Inflammatory macrophage treated with lipopolysaccharide for 4 hours (primary cell): ENCODE measurements at places on chromosomes 12 and 14.

- DNase-seq = peak; percentile 35
Measured at GRCh38 chr12:57085999-57086492, 2.9 kb upstream of the NAB2 start.

GRCh38 chr12:33383503-33383902 is 56.1 kb downstream of the SYT10 start:
- DNase-seq = no peak

DNA sequence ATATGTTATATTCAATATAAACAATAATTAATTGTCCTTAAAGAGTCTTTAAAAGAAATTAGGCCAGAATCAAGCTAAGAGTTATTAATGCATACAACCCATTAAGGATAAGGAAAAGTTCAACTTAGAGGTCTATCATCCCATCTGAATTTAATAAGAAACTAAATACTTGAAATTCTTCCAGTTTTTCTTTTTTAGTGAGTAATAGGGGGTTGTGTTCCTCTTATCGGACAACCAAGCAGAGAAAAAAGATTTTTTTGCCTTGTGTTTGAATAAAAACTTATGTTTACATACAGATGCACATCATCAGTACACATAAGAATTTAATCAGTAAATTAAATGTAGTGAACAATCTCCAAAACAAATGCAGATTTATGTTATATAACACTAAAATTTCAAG is 32.5 kb downstream of the PAWR start:
- no peak for DNase-seq

GRCh38 chr14:66477567-66477966 is 8.6 kb upstream of the CCDC196 start:
- DNase-seq = no peak

DNA sequence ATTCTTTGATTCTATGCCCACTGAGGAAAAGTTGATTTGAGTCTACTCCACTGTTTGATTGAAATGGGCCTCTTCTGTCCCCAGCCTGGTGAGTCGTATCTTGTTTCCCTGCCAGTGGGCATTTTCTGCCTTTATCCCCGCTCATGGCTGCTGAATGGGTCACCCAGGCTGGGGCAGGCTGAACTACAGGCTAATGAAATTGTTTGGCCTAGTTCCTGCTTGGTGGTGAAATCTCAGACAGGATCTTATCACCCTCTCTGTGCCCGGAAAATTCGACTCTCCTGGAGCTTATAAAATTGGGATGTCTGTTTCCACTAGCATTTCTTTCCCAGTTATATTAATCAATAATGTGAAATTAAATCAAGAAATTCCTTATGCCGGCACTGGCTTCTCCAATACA is 65.0 kb downstream of the CHST11 start:
- no peak for DNase-seq

- no peak for DNase-seq
Measured at GRCh38 chr12:53501615-53502181, 615 bp downstream of the TARBP2 start.

GRCh38 chr12:67891596-67891995 is 97.7 kb upstream of the IFNG-AS1 start:
- DNase-seq = no peak

DNA sequence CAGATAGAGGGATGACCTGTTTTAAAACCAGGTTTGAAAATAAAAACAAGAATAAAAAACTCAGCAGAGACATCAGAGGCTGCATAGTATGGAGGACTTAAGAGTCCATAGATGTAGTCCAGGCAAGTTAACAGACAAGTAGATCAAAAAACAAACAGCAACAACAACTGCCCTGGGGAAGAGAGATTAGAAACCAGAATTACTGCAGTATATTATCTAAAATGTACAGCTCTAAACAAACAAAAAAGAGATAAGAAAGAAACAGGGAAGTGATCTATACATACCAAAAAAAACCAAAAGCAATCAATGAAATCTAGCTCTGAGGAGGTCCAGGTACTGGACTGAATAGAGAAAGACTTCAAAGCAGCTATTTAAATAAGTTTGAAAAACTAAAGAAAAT is 48.8 kb downstream of the ACSM4 start:
- no peak for DNase-seq

DNA sequence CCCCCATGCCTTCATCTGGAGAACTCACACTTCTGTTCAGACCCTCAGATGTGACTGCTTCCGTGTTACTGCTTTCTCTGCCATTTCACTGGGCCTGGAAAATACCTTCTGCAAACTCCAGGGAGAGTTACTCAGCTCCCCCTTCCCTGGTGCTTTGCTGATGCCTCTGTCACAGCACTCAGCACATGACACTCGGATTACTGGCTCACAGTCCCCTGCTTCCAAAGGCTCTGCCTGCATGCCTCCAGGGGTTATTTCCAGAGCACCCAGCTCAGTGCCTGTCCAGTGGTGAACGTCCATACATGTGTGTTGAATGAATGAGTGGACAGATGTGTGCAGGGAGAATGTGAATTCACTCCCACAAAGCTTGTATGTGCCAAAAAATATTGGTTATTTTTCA is 237.2 kb upstream of the FKBP4 start:
- no peak for DNase-seq

- peak; percentile 52 for DNase-seq
Measured at GRCh38 chr12:94721173-94721572, 70.8 kb upstream of the TMCC3 start.

GRCh38 chr14:44204061-44204835 is 302.8 kb downstream of the FSCB start:
- no peak for DNase-seq

GRCh38 chr12:122983789-122984515 is 3.5 kb downstream of the ARL6IP4 start:
- DNase-seq = no peak

DNA sequence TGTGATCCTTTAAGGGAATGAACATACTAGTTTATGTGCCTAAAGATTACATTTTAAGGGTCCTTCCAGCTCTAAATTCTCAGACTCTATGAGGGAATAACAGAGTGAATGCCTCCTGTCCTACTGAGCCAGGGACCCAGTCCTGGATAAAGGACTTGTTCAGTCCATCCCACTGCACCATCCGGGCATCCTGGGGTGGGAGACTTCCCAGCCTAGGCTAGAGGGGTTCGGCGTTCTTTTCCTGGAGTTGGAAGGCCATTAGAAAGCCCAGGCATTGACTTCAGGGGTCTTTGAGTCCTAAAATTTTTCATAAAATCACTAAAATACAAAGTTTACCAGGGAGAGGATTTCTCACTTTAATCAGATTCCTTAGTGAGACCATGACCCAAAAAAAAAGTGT is 127.9 kb upstream of the FKBP4 start:
- no peak for DNase-seq

DNA sequence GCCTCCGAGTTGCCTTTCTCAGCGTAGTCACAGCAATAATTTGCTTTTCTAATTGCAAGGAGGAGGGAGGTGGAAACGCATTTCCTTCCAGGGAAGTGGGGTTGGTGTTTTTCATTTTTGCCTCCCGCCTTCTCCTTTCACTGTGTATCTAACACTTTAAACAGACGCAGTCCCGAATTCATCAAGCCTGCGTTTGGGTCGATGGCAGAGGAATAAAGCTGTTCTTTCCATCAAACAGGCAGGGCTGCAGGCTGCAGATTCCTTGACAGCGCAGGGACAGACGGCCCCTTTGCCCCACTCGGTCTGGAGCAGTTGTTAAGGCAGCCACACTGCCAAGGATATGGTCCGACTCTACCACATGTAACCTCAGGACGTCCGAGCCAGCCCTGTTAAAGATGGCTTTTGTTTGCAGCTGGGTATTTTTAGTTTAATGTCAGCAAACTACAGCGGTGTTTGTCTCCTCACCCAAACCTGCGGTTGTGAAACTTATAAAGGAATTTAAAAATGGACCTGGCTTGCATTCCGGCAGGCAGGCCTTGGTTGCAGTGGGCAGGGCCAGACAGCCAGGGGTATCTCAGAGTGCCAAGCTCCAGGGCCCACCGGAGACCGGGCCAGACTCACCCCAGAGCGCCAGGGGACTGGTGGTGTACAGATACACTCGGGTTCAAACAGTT is 2.1 kb downstream of the CHST11 start:
- DNase-seq = peak; percentile 21

- peak; percentile 4 for DNase-seq
Measured at GRCh38 chr12:4743046-4743445, 22.8 kb downstream of the GALNT8 start.

DNA sequence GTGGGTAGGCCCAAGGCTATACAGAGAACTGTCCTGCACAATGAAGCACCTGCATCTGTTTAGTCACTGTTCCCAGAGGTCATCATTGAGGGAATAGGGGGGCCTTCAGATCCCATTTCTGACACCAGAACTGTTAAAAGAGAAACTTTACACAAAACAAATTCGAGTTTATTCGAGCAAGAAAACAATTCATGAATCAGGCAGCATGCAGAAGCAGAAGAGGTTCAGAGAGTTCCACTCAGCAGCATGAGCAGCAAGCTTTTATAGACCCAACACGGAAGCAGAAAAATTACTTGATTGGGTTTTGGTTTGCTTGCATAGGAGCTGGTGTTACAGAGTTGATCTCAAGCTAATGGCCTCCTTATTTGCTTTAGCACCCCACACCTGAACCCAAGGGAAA is 1.7 kb upstream of the SFSWAP start:
- no peak for DNase-seq

- DNase-seq = no peak
Measured at GRCh38 chr12:109630815-109631214, 57.2 kb downstream of the MVK start.

GRCh38 chr14:55382483-55382882 is 29.1 kb downstream of the ATG14 start:
- no peak for DNase-seq

DNA sequence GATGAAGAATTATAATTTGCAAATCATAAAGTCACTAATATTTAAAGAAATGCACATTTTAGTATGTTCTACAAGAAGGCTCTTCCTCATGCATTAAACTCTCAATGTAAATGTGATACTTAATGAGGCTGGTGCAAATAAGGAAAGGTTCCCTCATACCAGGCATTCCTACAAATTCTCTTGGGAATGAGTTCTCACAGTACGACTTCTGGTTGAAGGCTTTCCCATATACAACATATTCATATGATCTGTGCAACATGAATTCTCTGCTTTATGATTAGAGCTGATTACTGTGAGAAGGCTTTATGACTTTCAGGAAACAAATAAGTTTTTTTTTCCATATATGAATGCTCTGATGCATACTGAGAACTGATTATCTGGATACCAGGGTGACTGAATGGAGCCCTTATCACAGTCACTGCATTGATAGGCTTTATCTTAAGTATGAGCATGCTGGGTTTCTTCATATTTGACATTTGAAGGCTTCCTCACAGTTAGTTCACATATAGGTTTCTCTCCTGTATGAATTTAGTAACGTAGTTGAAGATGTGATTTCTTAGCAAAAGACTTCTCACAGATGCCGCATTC is 293.9 kb downstream of the RAD51B start:
- no peak for DNase-seq

GRCh38 chr14:89137526-89138163 is 279.4 kb downstream of the FOXN3 start:
- peak; percentile 79 for DNase-seq

GRCh38 chr14:74442757-74443156 is 16.7 kb upstream of the SYNDIG1L start:
- DNase-seq = no peak

- no peak for DNase-seq
Measured at GRCh38 chr12:88985631-88986030, 366.7 kb downstream of the DUSP6 start.

GRCh38 chr12:71315328-71315985 is 124.1 kb upstream of the LGR5 start:
- DNase-seq = no peak

GRCh38 chr12:54032086-54032619 is 697 bp upstream of the HOXC5 start:
- DNase-seq = no peak

DNA sequence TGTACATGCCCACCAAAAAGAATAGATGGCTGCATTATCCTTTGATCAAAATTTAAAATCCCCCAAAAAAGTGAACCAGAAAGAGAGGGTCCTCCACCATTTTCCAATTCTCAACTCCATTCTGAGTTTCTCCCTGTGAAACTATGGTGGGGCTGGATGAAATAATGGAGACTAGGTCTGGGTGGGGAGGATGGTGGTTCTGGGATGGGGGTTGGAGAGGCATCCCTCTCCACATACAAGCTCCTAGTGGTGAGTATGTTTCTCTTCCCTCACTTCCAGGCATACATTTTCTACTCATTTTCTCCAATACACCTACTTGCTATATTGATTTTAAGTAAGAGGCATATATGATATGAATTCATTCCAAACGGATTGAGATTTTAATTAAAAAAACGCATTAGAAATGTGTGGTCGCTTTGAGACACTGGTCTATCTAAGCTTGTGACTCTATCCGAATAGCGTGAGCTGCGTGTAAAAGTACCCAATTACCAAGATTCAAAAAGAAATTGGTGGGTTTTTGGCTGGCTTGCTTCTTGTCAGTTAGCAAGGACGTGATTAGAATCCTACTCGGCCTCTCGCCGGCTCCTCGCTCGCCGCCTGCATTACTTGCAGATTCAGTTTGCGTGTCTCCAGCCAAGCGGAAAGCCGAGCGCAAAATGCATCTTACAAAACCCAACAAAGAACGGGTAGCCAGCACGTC is 3.4 kb downstream of the ASCL1 start:
- no peak for DNase-seq

DNA sequence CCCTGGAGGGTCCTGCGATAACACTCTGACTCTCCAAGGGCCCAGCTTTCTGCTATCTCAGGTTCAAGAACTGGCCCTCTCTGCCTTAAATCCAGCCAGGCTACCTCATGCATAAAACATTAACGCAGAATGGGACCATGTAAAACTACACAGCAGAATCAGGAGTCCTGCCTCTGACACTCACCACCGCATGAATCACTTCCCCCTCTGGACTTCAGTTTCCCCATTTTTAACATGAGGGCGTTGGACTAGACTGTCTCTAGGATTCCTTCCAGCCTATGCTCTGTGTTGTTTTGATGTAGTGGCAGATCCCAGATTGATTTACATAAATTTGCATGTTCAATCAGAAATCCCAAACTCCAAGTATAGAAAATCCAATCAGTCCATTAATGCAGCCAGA is 3.3 kb downstream of the NCKAP5L start:
- peak; percentile 92 for DNase-seq

- peak; percentile 71 for DNase-seq
Measured at GRCh38 chr14:91348845-91349465, 68.7 kb downstream of the CCDC88C start.

GRCh38 chr14:104359969-104360442 is 219.6 kb upstream of the C14orf180 start:
- no peak for DNase-seq

- DNase-seq = no peak
Measured at GRCh38 chr12:15613981-15614380, 175.2 kb downstream of the EPS8 start.

DNA sequence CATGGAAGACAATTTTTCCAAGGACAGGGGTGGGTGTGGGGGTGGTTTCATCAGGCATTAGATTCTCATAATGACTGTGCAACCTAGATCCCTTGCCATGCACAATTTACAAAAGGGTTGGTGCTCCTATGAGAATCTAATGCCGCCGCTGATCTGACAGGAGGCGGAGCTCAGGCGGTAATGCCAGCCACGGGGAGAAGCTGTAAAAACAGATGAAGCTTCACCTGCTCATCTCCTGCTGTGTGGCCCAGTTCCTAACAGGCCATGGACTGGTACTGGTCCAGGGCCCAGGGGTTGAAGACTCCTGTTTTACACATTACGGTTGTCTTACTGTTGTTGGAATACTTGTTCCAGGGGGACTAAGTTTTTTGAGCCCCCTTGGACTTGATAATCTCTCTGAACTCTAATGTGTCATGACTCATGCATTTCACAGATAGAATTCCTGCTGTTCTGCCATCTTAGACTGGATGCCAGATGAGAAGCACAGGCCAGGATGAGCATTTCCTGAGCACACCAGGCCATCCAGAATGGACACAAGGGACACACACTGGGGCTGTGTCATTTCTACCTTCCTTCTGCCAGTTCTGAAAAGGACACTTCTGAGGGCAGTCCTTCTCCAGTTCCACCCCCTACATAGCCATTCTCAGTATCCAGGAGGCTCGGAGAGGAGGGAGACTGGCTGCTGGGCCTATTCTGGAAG is 5.8 kb downstream of the PLEKHD1 start:
- no peak for DNase-seq
